ENCODE measurements at places on chromosomes 3 and 15. TPM values are rescaled to one million over a fixed set of nuclear protein-coding genes. Genes with fewer than 3 reads are reported as not detected.

Gene ZNF501
- not detected for total RNA-seq

Gene GRM7
- total RNA-seq, result not detected

Gene SYNPR
- not detected for total RNA-seq

Gene BCHE
- 0.74 TPM for total RNA-seq

Gene ZBTB47
- total RNA-seq, result 7.6 TPM

Gene CCR5
- not detected for total RNA-seq

Gene SSUH2
- 0.90 TPM for total RNA-seq

Gene TLR9
- total RNA-seq, result not detected

Gene MSL2
- 5.8 TPM for total RNA-seq

Gene AADACL2
- not detected for total RNA-seq

Gene DISP2
- 1.3 TPM for total RNA-seq

Gene PTH1R
- 0.43 TPM for total RNA-seq

Gene BFSP2
- not detected for total RNA-seq

Gene CD276
- total RNA-seq, result 88.3 TPM

All from A549 treated with ZK216348 at 1 μM for 4 hours (cell line).